ENCODE measurements at places on chromosomes 5 and 9.

DNA sequence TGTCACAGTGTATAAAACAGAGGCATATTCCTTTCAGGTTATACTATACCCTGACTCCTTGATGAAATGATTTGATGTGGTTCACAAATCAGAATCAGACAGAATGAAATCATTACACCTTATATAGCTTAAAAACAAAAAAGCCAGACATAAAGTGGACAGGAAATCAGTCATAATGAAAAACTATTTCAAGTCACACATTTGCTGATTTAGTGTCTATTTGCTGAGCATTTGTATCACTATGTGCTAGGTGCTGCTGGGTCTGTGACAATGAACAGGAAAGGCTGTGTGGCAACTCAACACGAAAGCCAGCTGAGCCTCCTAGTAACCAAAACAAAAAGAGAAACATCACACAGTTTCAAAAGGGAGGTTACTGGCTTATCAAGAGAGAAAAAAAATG, 194.0 kb downstream of the EFNA5 start:
- DNase-seq, result no peak

GRCh38 chr5:150082374-150082773, 4.0 kb downstream of the CSF1R start:
- DNase-seq, result no peak

GRCh38 chr5:160478163-160478562, 56.5 kb downstream of the PTTG1 start:
- peak; percentile 53 for DNase-seq

- DNase-seq, result no peak
Measured at GRCh38 chr9:83422527-83422926, 115.7 kb downstream of the FRMD3 start.

DNA sequence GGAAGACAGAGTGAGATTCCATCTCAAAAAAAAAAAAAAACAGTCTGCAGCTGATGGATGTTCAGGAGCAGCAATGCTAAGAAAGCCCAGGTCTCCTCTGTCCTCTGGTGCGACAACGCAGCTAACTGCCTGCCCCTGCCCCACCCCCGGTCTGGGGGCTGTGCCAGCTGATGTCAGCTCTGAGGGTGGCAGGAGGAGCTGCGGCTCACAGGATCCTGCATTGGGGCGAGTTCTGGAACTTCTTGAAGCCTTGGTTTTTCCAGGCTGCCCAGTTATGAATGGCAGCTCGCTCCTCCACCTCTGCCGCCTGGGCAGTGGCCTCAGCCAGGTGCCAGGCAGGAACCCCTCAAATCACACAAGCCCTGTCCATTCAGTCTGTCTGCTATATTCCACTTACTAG, 113.5 kb downstream of the ROR2 start:
- DNase-seq, result no peak

DNA sequence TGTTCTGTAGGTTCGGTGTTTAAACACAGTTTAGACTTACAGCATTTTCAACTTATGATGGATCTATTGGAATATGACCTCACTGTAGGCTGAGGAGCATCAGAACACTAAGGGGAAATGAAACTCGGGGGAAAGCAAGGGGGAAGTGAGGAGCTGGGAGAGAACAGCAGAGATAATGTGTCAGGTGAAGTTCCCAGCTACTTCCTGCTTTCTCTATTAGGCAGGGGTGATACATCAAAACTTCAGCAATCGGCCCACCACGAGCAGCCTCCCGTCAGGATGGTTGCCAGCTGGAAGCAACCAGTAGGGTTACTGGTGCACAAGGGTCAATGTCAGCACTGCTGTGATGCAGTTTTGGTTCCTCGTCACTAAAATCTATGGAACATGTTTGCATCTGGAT, 34.3 kb downstream of the FAT2 start:
- DNase-seq, result peak; percentile 75

- DNase-seq, result no peak
Measured at GRCh38 chr5:16520841-16521240, 55.2 kb upstream of the ZNF622 start.

- peak; percentile 99 for DNase-seq
Measured at GRCh38 chr9:124146031-124146561, 111.7 kb upstream of the NEK6 start.

DNA sequence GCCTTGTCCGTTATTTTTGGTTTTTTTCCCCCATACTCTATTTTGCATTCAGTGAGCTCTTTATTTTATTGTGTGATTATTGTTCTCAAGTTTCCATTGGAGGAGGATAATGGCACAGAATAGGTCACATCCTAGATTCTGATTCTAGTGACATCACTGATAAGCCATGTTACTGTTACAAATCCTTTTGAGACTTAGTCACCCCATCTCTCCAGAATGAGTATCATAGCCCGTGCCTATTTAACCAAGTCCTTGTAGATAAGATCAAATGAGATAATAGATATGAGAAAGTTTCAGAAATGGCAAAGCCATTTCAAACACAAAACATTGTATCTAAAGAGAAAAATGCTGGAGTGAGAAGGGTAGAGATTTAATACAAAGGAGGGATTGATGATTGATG, 242.6 kb downstream of the RAB3C start:
- DNase-seq, result no peak

DNA sequence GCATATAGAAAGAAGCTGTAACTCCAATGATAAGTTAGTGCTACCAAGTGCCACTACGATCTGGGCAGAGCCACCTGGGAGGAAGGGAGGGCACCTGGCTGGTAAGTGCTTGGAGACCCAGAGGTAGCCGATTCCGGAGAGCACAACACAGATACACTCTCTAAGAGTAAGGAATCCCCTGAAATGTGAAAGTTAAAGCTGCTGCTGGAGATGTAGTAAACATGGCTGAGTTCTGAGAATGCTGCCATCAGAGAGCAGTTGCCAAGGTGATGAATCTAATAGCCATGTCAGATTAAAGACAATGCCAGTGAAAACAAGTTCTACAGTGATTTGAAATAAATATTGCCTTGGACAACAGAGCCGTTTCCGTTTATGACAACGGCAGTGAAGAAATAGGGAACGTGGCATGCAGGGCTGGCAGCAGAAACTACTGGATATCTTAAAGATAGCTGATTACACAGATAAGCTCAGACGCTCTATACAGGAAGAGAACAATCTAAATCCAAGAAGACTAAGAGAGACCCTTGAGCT, 561.2 kb upstream of the C9orf72 start:
- DNase-seq, result no peak

GRCh38 chr9:107397076-107398044, 92.2 kb downstream of the KLF4 start:
- no peak for DNase-seq

DNA sequence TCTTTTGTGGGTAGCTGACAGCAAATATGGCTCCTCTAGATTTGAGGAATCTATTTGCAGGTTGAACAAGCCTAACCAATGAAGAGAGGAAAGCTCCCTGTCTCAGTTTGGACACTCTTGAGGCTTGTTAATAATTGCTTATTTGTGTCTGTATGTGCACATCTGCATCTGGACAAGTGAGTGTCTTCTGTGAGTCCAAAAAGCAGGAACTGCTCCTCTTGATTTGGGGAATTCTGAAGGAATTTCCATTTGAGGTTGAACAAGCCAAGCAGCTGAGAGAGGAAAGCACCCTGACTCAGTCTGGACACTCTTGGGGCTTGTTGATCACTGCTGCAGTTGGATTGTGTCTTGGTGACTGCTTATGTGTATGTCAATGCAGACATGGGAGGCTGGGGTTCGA, 211.6 kb downstream of the DTWD2 start:
- peak; percentile 72 for DNase-seq

DNA sequence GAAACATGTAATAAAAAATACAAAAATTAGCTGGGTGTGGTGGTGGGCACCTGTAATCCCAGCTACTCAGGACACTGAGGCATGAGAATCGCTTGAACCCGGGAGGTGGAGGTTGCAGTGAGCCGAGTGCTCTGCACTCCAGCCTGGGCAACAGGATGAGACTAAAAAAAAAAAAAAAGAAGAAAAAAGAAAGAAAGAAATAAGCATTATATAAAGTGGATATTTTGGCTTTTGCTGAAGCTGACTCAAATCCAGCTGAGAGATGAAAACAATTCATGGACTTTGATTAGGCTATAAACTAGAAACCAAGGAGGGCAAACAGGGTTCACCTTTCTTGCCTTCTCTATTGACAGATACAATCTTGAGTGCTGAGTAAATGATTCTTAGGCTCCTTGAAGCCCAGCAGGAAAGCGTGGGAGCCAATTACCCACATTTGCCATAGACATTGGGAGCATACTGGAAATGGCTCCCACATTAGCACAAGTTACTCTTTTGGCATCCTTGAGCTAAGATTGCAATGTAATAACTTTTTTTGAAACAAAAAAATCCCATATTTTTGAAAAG, 2.4 kb upstream of the BTF3 start:
- DNase-seq, result no peak

DNA sequence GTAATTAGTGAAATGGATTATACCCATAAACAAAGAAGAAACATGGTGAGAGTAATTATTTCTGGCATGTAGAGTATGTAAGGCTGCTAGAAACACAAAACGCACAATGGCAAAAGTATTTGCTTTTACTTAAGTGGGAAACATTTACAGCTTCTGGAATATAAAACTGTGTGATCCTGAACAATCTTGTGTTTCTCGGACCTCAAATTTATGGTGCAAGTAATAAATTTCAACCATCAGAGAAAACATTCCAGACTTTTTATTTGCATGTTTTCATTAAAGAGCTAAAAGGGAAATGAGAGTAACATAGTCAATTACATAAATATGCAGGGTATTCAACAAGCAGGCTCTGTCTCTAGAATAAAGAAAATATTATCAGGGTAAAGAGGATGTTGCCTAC, 17.2 kb upstream of the PRR16 start:
- DNase-seq, result no peak

GRCh38 chr9:95018099-95018936, 291.8 kb downstream of the AOPEP start:
- no peak for DNase-seq

GRCh38 chr5:31186672-31187267, 6.7 kb upstream of the CDH6 start:
- peak; percentile 17 for DNase-seq

DNA sequence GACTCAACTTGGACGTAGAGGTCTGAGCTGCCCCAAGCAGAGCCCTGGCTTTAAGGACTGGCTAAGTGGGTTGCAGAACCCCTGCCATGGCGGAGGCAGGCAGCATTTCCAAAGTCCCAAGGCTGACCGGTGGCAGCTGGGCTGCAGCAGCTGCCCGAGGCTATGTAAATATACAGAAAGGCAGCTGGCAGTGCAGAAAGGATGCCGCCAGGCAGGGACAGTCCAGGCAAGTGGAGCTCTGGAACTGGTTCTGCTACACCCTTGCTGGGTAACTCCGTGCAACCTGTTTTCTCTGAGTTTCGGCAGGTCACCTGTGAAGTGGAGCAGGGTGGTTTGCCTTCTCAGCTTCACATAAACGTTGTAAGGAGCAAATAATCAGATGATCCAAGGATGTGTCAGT, 46.0 kb downstream of the SHB start:
- DNase-seq, result no peak

DNA sequence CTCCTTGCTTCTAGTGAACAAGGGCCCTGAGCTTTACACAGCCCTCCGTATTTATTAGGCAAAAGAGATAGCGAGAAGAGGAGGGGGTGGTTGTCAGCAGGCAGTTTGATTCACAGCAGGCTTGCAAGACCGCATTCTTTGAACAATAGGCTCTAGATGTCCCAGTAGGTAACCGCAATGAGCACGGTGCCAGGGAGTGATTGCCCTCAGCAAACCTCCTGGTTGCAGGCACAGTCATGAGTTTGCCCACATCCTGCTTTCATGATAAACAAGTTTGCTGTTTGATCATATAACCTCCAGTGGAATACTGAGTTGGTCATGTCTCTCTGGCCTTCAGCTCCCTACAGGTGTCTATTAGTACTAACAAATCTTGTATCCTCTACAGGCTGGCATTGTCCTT, 66.1 kb downstream of the CACNA1B start:
- DNase-seq, result no peak

DNA sequence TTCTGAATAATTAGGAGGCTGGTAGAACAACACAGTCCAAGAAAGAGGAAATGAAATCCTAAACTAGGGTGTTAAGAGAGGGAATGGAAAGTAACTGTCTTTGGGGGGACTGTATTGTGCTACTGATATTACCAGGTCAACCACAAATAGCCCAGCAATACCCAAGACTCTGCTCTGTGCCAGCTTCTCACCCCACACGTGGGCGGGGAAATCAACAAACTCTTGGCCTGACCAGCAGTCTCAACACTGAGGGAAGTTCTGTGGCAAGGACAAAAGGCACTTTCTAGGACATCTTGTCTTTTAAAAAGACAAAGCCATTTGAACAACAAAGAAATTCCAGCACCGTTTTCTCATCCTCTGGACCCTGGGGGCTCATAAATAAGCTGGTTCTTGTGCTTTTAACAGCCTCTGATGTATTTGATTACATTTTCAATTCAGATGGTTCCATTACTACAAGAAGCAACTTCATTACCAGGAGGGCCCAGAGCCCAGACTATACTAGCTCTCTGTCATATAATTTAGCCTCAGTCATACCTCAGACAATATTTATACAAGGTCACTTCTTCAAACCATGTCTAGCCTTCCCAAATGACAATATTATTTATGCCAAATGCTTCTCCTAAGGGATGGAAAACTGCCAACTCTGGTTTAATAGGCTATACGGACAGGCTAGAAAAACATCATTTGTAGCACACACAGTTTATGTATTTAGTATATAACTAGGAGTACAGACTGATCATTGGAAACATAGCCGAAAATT, 297.8 kb downstream of the CWC27 start:
- DNase-seq, result peak; percentile 60

DNA sequence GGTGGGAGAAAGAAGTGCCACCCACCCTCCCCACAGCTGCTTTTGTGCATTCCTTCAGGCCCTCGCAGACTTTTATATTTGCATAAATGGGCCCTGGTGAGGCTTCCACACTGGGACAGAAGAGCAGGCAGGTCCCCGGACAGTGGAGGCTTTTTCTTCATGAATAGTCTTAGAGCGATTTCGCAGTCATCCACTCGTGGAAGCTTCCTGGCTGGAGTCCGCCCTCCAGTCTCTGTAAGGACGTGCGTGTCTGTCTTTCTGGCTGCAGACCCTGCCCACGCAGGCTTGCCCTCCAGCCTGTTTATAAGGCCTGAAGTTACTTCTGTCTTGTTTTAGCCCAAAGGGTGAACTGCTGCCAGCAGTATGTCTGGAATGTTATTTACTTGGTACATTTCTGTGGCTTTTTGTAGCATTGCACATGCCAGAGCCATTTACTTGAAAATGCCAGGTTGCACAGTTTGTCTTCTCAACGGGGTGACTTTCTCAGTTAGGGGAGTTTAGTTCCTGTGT, 195.7 kb downstream of the AOPEP start:
- DNase-seq, result no peak

- DNase-seq, result no peak
Measured at GRCh38 chr5:9820691-9821449, 190.7 kb upstream of the TAS2R1 start.

DNA sequence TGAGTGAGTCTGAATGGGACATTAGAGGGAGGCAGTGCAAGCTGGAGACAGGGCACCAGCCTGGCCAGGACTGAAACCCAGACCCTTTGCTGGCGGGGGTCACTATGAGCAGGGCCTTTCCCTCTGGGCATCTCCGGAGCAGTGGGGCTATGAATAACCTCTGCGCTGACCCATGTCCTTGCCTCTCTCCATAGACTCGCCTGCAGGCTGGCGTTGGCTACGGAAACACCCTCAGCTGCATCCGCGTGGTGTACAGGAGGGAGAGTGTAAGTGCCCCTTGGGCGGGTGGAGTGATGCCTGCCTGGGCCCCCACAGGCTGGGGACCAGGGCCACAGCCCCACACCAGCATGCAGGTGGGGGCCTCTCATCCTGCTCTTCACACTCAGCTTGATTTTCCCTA, 15.8 kb downstream of the SLC25A48 start:
- no peak for DNase-seq
